ENCODE measurements at places on chromosomes 2 and 18. TPM values are rescaled to one million over a fixed set of nuclear protein-coding genes. Genes with fewer than 3 reads are reported as not detected.
A peak's percentile ranks its signal among the peaks of the same experiment; 100 is the strongest.

DNA sequence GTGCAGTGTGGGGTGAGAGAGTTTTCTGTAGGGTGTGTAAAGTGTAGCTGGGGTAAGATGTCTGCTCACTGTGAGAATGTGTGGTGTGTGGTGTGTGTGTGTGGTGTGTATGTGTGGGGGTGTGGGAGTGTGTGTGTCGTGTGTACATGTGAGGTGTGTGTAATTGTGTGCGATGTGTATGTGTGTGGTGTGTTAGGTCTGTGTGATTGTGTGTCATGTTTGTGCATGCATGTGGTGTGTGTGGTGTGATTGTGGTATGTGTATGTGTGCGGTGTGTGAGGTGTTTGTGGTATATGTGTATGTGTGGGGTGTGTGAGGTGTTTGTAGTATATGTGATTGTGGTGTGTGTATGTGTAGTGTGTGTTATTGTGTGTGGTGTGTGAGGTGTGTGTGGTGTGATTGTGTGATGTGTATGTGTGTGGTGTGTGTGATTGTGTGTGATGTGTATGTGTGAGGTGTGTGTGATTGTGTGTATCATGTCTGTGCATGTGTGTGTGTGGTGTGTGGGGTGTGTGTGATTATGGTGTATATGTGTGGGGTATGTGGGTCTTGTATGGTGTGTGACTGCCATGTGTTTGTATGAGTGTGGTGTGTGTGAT lies 241.7 kb upstream of the HDAC4 start:
- no peak for DNase-seq

DNA sequence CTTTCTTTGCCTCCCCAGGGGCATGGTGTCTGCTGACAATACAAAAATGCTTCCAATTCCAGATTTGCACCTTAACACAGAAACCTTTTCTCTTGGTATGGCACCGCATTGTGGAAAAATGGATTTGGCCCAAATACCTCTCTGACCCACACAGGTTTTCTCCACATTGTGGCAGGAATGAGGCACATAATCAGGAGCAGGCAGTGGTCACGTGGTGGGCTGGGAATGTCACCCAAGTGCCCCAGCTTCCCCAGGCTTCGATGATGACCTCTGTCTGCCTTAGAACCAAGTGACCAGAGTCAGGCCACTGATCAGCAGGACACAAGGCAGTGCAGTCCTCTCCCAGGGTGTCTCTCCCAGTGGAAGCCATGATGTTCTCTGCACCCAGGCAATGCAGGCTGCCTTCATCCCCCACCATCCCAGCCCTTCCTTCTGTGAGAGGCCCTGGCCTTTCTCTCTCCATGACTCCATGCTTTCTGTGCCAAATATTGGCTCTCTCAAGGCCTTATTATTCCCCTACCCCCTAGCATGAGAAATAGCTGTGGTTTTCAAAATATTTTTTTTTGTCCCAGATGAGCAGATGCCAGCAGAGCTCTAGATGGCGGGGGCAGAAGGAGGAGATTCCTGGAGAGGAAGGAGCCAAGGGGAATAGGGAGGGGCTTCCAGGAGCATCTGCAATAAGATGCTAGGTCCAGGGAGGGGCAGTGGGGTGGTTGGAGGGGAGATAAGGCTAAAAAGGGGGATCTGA lies 198.9 kb downstream of the ACKR3 start:
- no peak for DNase-seq

CFAP65 gene
- not detected for total RNA-seq

DNA sequence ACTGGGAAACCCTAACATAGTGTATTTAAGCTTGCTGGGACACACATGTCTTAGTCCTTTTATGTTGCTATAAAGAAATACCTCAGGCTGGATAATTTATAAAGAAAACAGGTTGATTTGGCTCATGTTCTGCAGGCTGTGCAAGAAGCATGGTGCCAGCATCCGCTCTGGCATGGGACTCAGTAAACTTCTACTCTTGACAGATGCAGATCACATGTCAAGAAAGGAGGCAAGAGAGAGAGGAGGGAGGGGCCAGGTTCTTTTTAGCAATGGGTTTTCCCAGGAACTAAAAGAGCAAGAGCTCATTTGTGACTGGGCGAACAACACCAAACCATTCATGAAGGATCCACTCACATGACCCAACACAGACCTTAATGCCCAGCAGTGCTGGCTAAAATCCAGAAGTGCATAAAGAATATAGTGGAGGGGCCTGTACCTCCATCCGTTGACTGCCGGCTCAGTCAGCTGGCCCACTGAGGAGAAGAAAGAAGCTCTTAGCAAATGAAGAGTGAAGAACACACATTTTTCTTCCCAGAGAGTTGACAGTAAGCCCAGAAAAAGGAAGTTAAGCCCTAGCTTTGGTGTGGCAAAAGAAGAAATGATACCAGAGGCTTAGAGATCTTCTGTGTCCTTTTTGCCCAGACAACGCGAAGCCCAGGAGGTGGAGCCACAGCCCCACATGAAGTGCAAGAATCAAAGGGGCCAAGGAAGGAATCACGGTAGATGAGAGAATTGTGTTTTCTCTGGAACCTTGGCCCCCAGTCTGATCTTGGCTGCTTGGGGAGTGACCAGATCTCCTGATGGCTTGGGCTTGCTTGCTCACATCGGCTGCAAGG lies 183.5 kb upstream of the FAM98A start:
- DNase-seq, result no peak

DNA sequence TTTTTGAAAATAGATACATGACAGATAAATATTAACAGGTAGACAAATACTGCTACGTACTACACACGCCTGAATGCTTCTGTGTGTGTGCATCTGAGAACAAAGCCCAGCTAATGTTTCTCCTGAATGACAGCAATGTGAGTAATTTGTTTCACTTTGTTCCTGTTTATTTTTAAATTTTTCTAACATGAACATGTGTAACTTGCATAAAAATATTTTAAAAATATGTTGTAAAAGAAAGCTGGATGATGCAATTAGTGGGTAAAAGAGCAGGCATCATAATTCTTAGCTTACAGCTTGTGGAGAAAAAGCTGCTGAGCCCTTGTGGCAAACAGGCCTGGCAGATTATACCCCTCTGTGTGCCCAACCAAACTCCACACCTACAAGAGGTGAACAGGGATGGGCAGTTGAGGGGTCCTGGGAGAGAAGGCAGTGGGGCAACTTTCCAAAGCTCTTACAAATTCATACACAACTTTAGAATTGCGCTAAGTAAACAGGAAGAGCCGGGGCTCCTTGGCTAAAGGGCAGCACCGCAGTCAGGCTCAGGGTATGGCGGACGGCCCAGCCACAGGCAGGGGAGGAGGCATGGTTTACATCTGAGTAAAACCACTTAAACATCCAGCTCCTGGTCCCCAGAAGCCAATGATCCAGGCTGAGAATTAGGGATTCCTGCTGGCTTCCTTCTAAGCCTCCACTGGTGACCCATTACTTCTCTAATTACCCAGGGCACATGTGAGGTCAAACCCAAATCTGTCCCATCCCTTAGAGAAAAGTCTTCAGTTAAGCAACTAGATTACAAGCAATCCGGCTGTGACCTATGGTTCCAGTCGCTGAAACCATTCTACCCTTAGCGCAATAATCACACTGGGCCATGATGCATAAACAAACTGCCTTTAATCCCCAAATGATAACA lies 14.0 kb downstream of the PXDN start:
- no peak for DNase-seq

- DNase-seq, result peak; percentile 71
These were observed 588 bp downstream of the CHAC2 start for GRCh38 chr2:53768242-53768542.

DNA sequence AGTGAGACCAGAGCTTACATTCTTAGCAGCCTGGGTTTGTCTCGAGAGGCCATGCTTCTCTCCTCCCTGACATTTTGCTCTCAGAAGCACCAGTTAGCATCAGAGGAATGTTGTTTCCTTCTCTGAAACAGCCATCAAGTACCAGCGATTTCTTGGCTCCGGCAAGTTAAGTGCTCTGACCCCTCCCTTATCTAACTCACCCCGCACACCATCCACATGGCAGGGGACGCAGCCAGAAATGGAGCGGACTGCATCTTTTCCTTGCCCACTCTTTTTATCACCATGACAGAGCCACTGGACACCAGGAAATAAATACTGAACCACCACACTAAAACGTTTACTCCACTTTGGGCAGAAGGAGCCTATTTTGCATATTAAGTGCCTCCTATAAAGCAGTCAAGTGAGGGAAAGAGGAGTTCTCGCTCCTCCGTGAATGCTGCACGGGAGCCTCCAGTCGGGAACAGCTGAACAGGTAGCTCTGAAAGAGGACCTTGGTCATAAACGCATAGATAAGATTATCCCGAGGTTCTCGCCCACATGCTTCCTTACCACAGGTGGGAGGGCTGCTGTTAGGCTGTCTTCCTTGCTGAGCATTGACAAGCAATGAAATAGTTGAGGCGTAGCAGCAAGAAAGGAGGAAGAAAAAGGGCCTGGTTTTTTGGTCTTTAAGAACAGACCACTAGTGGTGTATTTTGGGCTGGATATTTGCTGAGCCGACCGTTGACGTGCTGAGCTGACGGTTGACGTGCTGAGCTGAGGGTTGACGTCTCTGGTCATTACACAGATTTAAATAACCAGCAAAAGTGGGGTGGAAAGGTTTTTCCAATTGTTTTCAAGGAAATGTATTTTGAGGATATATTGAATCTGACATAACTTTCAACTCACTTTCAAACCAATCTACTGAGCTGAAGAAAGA lies 71.4 kb upstream of the ITGB6 start:
- DNase-seq, result no peak

FASTKD2 gene
- 33.9 TPM for total RNA-seq

REL gene
- total RNA-seq, result 55.9 TPM

- no peak for DNase-seq
These were observed 132.2 kb downstream of the SPTBN1 start for GRCh38 chr2:54588244-54588899.

DNA sequence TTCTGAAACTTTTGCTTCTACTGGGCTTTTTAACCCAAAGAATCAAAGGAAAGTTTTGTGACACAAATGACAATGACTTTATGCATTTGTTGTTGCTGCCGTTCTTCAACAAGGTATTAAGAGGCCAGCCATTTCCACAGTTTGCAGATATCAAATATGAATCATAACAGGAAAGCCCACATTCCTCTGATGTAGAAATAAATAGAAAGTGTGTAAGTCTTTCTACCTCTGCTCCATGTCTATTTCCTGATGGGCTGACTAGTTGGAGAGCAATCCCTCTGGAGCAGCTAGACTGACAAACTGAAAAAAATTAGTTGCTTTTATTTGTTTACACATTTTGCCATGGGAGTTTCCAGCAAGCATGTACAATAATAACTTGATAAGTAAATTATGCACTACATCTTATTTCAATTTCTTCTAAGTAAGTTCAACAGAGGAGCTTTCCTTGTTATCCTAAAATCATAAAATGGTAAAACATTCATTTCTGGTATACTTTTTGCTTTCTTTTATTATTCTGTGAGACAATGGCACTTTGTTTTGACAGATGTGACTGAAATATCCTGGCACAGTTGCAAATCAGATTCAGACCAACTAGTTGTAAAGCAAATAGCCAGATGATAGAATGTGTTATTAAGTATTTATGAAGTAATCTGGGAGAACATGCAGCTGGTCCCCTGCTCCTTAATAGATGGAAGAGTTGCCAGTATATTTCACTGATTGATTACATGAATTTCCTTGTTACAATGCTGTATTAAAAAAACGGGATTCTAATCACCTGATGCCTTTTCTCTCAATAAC lies 266.7 kb downstream of the METTL4 start:
- DNase-seq, result no peak

DNA sequence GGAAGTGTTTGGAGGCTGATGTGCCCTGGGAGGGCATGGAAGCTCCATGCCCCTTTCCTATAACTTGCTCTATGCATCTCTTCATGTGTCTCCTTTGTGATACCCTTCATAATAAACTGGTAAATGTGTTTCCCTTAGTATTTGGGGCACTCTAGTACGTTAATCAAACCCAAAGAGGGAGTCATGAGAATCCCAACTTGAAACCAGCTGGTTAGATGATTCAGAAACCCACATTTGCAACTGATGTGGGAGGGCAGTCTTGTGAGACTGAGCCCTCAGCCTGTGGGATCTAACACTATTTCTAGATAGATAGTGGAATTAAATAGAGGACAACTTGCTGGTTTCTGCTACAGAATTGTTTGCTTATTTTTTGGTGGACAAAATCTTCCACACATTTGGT lies 20.3 kb downstream of the ANKRD30B start:
- DNase-seq, result no peak

DNA sequence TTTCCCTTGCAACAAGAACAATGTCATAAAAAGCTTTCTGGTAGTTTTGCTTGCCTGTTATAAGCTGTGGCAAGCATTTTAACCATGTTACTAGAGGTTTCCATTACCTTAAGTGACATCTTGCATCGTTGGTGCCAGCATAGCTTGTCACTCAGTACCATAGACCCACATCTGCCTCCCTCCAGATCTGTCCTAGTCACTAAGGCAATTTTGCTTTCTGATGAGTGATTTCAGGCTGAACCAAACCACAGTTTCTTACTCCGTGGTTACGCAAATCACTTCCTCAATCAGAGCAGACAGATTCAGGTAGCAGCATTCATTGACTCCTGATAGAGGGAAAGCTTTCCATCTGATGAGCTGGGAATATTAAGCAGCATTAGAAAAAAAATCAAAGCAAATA lies 1057.5 kb upstream of the FAM98A start:
- no peak for DNase-seq

DNA sequence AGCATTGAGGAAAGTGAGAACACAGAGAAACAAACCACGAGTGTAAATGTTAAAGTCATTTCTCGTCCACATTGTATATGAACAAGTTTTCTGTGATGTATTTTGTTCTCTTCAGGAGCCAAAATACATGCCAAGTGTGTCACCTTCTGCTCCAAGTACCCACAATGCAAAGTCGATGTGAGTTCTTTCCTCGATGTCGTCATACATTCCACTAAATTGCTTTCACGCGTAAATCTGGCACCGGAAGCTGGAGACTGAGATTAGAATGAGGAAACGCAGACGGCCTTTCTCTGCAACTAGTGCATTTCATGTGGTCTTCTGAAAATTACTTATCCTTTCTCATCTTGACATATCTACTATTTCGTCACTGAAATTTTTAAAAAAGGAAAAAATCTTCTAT lies 118.5 kb upstream of the SALL3 start:
- DNase-seq, result no peak

GPBAR1 gene
- 0.40 TPM for total RNA-seq

DES gene
- total RNA-seq, result not detected

DNA sequence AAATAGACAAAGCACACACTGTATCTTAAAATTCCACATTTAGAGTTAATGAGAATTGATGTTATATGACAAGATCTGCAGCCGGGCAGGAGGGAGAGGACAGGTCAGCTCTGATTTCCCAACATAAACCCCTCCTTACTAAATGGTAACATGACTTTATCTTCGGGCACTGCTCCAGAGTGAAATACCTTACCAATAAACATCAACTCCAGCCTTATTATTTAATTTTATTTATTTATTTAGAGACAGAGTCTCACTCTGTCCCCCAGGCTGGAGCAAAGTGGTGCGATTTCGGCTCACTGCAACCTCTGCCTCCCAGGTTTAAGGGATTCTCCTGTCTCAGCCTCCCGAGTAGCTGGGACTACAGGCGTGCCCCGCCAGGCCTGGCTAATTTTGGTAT lies 1.7 kb downstream of the CYB5A start:
- no peak for DNase-seq

MOGAT1 gene
- total RNA-seq, result not detected

Measured in activated CD4-positive, alpha-beta T cell treated with anti-CD3 and anti-CD28 coated beads for 36 hours (primary cell).